ENCODE measurements at places on chromosomes 4 and X. TPM values are rescaled to one million over a fixed set of nuclear protein-coding genes. Genes with fewer than 3 reads are reported as not detected.

The SSX1 gene
- not detected for polyA plus RNA-seq

The ADAM29 gene
- not detected for polyA plus RNA-seq

DNA sequence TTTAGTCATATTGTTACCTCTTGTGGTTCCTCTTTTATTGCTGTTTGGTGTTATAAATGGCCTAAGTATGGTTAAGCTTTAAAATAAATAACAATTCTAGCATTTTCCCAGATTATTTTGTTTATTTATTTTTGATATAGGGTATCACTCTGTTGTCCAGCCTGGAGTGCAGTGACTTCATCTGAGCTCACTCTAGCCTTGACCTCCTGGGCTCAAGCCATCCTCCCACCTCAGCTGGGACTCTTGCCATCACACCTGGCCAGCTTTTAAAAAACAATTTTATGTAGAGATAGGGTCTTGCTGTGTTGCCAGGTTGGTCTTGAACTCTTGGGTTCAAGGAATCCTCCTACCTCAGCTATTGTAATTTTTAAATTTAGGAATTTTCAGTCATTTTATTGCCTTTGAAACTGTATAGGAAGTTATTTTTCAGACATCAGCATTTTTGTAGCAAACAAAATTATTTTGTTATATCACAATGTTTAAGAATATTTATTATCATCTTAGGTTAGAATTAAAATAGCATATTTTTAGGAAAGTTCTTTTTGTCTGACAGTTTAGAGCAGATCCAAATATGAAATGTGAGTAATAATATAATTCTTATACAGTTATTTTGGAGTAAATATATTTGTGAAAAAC is 66.3 kb upstream of the RHOH start:
- no peak overlapping the region for H3K4me3 ChIP-seq
- DNase-seq, result no peak
- no peaks in the 10 kb centered on the region for H3K4me1 ChIP-seq
- H3K27me3 ChIP-seq, result no peaks in the 10 kb centered on the region
- H3K36me3 ChIP-seq, result no peaks in the 10 kb centered on the region
- H3K27ac ChIP-seq, result no peak overlapping the region

GRCh38 chr4:72604324-72604723 is 35.3 kb upstream of the ADAMTS3 start:
- H3K4me1 ChIP-seq, result no peaks in the 10 kb centered on the region
- no peaks in the 10 kb centered on the region for H3K36me3 ChIP-seq
- H3K27ac ChIP-seq, result no peak overlapping the region
- DNase-seq, result no peak
